Activated CD4-positive, alpha-beta T cell treated with anti-CD3 and anti-CD28 coated beads, Interleukin-2, Interleukin-4, amounts not matched to agents 100 ng/mL and 50 ng/mL, durations not matched to agents 16 hours and 8 hours (primary cell): ENCODE measurements at places on chromosomes 4 and X.

GRCh38 chr4:114108869-114109268, 129.4 kb upstream of the ARSJ start:
- DNase-seq: no peak

- DNase-seq: no peak
These were observed 171.3 kb downstream of the SNCA start for GRCh38 chr4:89665662-89666061.

GRCh38 chrX:65488495-65488894, 46.1 kb downstream of the LAS1L start:
- no peak for DNase-seq

DNA sequence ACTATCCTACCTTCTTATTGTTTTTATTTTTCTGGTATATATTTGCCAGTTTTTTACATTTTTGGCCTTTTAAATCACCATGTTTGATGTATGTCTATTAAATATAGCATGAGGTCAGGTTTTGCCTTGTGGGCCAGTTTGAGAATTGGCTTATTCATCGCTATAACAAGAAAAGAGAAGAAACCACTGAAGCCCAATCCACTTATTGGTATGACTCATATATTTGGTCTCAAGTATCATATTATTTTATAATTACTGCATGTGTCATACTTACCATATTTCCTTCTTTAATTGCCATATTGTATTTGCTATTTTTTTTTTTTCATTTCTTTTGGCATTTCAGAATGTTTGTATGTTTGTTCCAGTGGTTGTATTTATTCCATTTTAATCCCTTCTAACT, 99.3 kb downstream of the IRF2 start:
- DNase-seq: no peak

DNA sequence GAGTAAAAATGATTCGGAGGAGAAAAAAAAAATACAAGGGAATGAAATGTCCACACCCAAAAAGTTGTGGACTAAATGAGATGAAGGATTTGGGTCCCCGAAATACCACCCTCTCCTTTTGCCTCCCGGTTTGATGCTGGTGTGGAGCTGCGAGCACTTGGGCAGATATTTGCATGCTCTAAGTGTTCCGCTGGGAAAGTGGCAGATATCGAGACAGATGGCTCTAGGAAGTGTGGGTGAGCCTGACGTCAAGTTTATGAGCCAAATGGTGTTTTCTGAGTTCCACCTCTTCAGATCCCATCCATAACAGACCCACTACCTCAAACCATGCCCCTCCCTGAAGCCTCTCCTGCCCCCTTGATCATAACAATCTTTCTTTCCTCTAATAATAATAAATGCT, 228.6 kb downstream of the QDPR start:
- DNase-seq: no peak

DNA sequence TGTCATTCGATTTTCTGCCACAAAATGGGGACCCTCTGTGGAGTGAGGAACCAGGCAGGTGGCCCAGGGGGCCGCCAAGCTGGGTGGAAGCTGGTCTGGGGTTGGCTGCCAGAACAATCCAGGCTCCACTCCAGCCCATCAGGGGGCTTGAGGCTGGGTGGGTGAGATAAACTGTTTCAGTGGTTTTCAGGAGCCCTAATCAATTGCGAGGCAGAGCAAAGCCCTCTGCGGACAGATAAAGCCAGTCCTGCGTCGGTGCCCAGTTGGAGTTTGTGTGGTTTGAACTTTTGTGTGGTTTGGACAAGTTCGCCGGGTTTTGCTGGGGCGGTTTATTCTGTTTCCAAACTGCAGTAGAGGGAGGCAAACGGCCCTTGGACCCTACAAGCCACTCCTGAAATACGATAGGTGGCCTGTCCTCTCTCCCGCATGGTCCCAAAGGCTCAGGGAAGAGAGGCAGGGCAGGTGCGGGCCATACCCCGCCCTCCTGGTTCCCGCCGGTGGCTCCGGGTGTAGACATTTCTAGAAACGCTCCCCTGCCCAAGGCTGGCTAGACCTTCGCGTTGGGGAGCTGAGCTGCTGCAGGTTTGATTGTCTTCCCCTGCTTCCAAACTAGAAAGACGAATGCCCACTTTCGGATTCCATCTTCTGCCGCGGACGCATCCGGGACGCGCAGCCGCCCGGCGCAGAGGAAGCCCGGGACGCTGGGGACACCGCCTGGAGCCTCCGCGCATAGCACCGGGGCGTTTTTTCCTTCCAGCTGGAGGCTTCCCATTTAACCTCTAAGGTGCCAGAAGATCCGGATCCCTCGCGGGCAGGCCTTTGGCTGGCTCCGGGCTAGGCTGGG, 169.0 kb upstream of the BCOR start:
- peak; percentile 46 for DNase-seq

GRCh38 chr4:28792917-28793597, 1927.1 kb upstream of the PCDH7 start:
- DNase-seq: no peak

GRCh38 chrX:30304866-30305265, 4.3 kb downstream of the NR0B1 start:
- DNase-seq: no peak

GRCh38 chr4:788636-789297, 37.2 kb downstream of the CPLX1 start:
- DNase-seq: no peak

GRCh38 chr4:139202991-139203390, 26.0 kb upstream of the ELF2 start:
- no peak for DNase-seq

GRCh38 chr4:40325406-40326019, 9.6 kb upstream of the CHRNA9 start:
- DNase-seq: peak; percentile 83

- no peak for DNase-seq
These were observed 74.9 kb downstream of the MTMR1 start for GRCh38 chrX:150768132-150768485.

DNA sequence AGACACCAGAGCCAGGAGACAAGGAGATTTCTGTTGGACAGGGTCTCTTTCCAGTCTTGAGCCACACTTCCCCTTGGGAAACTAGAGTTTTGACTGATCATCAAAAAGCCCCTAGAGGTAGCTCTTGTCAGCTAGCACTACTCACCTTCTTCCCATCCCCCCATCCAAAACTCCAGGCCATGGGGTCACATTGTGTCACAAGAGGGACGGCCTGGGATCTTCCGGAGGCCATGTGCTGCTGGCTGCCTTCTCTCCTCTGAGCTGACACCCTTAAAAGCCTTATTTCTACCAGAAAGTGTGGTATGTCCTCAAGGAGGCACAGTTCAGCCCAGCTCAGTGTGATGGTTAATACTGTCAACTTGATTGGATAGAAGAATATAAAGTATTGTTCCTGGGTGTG, 7.8 kb downstream of the PNMA3 start:
- no peak for DNase-seq

DNA sequence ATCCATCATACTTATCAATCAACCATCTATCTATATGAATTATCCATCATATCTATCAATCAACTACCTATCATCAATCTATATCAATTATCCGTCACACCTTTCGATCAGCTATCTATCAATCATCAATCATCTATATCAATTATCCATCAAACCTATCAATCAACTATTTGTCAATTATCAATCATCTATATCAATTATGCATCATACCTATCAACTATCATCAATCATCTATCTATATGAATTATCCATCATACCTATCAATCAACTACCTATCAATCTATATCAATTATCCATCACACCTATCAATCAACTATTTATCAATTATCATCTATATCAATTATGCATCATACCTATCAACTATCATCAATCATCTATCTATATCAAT, 70.6 kb upstream of the PPP2R3B start:
- no peak for DNase-seq

DNA sequence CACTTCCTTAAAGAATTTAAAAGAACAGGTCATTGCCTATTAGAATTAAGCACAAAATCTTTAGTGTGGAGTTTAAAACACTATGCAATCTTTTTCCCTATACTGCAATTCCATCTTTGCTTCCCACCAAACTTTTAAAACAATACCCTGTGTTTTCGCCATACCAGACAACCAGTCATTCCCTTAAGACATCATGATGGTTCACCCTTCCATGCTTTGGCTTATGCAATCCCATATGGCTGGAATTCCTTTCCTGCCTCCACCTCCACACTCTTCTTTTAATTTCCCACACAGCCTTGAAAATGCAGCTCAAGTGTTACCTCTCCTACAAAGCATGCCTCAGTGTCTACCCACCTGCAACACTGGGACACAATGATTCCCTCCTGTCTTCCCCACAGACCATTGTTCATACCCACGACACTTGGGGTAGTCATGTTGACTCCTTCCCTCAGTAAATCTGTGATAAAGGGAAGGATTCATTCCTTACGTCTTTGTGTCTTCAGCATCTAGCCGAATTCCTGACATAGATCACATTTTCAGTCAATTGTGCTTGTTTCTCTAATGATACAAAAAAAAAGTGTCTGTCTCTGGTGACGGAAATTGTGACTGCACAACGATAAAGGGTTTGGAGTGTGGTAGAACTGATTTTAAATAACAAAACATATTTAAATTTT, 166.3 kb downstream of the FNIP2 start:
- DNase-seq: no peak

GRCh38 chr4:140102421-140102820, 51.6 kb downstream of the MAML3 start:
- DNase-seq: no peak

- no peak for DNase-seq
These were observed 7.3 kb downstream of the EMCN start for GRCh38 chr4:100510551-100510950.

- no peak for DNase-seq
These were observed 197.0 kb downstream of the CAMK2D start for GRCh38 chr4:113564493-113564892.

- peak; percentile 80 for DNase-seq
These were observed 249.2 kb upstream of the RPS6KA3 start for GRCh38 chrX:20515841-20516461.

- DNase-seq: no peak
These were observed 555 bp upstream of the ELMOD2 start for GRCh38 chr4:140523370-140523856.

GRCh38 chrX:50913520-50913919, 3.0 kb downstream of the BMP15 start:
- no peak for DNase-seq

DNA sequence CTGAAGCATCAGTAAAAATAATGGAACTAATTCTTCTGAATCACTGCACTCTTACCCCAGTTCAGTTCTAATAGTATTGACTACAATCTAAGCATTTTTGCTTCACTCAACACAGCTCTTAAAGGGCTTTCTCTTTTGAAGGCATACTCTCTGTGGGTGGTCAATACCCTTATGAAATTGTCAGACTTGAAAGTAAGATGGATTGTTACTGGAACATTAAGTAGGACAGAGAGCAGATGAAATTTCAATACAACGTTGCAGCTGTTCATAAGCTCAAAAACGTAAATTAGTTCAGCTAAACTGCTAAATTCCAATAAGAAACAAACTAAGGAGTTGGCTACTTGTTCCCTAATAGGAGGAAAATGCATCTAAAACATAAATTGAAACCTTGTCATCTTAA, 352.3 kb upstream of the TENM3 start:
- no peak for DNase-seq

DNA sequence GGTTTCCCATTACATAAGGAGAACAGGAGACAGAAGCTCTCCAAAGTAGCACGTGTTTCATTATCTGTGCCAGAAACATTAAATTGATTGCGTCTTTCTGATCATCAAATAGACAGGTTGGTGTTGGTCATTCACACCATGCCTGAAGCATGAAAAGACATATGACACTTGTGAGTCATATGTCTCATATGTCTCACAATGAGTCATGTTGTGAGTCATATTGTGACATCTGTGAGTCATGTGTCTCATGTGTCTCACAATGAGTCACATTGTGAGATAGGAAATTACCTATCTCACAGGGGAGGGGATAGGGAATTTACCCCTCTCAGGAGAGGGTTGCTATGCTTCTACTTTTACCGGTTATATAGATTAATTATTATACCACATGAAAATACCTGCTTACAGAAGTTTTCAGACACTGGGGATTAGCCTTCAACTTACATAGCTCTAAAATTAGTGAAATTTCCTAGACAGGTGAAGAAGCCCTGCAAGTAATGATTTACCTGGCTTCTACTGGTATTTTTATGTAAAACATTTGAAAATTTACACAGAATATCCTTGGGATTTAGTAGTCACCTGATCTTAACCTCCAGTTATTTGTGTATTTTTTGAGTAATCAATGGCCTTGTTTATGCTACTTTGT, 80.8 kb downstream of the NPFFR2 start:
- DNase-seq: peak; percentile 84

- DNase-seq: no peak
These were observed 1210.4 kb downstream of the ADGRL3 start for GRCh38 chr4:62410371-62411003.

GRCh38 chrX:153708415-153708814, 15.8 kb downstream of the BCAP31 start:
- DNase-seq: peak; percentile 59

DNA sequence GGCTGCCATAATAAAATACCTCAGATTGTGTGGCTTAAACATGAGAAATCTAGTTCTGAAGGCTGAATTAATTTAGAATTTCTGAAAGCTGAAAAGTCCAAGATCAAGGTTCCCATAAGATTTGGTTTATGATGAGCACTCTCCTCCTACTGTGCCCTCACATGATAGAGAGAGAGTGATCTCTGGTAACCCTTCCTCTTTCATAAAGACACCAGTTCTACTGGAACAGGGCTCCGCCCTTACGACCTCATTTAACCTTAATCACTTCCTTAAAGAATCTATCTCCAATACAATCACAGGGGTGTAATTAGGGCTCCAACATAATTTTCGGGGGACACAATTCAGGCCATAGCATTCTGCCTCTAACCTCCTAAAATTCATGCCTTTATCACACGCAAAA, 194.0 kb upstream of the MAB21L2 start:
- DNase-seq: no peak

DNA sequence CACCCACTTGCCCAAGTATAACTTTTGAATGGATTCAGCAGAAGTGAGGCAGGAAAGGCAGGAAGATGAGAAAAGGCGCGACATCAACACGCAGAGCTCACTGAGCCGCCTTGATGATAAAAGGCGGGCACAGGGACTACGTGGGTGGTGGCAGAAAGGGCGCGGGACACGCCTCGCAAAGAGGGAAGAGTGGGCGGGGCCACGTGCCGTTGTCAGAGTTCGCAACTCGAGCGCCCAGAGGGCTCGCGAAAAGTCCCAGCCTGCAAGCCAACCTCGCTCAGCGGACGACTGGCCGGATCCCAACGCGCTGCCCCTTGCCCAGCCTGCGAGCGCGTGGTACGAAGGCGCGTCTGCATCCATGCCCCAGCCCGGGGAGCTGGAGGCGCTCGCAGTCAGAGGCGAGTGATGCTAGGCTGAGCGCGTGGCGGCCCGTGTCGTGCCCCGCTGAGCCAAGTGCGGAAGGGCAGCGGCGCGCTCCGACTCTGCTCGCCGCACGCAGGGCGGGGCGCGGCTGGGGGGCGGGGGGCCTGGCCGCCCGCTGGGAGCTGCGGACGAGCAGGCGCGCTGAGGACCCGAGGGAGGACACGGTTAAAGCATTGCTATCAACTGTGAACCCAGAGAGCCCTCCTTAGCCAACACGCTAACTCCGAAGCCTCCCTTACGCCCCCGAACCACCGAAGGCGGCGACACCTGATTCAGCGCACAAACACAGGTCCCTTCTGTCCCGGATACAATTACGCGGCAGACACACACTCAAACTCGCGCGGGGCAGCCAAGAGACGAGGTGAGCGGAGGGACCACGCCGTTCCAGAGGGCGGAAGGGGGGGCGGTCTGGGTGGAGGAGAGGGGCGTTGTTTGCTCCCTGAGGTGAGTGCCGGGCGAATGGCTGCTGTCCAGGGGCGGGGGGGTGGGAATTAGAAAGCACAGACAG, at the start of gene UGT8:
Gene UGT8 (plus strand): TSS at position 617 of the 931 bp plus-strand sequence. CDS start 24,074 bp downstream, outside the sequence.
- DNase-seq: peak; percentile 17
